HFF-Myc (cell line): ENCODE measurements at places on chromosomes 3 and 15.

GRCh38 chr15:41567261-41567660, 8.2 kb downstream of the TYRO3 start:
- no peak for DNase-seq

DNA sequence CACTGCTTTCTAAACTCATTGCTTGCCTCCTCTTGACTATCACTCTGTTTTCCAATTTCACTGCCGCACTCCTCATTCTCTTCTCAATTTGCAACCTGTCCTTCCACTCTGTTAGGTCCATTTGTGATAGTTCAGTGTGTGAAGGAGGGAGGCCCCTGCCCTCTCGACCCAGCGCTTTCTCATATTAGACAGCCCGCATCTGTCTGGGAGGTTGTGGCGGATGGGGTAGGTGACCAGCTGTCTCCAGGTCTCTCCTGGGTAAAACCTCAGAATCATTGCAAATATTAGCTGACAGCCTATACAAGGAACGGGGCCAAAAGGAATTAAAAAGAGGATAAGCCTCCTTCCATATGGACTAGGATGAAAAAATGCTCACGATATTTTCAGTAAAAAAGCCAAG, 358.3 kb downstream of the SHQ1 start:
- no peak for DNase-seq

- no peak for DNase-seq
Observed at GRCh38 chr3:197791892-197792647, 1.0 kb downstream of the LRCH3 start.

- DNase-seq = no peak
Observed at GRCh38 chr15:25624504-25625177, 185.8 kb upstream of the UBE3A start.

- no peak for DNase-seq
Observed at GRCh38 chr3:196320137-196320536, 2.1 kb upstream of the DYNLT2B start.
